T-helper 2 cell (primary cell): ENCODE measurements at places on chromosomes 2 and 18.

GRCh38 chr2:168272225-168272624 lies 24.8 kb upstream of the STK39 start:
- DNase-seq: no peak

GRCh38 chr2:11777066-11777782 lies 30.8 kb downstream of the LPIN1 start:
- DNase-seq: no peak

DNA sequence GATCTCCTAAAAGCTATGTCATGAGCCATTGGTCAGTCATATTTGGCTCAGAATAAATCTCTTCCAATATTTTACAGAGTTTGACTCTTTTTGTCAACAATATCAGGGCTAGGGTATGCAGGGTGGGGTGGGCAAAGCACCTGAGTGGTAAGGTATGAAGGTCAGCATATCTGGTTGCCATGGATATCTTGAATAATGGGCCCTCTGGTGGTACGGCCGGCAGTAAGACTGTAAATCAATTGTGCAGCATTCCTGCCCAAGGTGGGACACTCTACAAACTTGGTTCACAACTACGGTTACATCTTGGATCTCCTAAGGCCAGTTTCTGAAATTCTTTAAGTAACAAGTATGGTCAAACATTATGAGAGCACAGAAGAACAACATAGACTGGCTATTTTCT lies 119.6 kb downstream of the SPOPL start:
- no peak for DNase-seq

DNA sequence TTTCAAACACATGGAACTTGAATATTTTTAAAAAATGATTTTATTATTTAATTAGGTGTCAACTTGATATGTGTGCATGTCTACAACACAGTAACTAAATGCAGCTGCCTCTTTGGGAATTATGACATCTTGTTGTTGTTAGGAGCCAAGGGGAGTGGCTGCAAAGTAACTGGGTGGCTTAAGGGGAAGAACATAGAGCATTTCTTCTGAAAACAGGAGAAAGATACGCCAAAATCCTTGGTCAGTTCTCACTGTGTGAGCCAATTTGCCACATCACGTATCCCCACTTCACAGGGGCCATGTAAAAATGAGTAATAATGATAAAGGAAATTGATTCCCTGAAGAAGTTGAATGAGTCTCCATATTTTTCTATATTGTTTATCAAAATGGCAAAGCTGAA lies 309.8 kb upstream of the COL3A1 start:
- DNase-seq: no peak

- DNase-seq: no peak
Measured at GRCh38 chr2:121665504-121665903, 16.2 kb upstream of the CLASP1 start.

- DNase-seq: no peak
Measured at GRCh38 chr2:239536186-239536585, 135.4 kb upstream of the HDAC4 start.
